ENCODE measurements at places on chromosomes 7 and 10.

GRCh38 chr10:21534280-21534586 lies 201 bp downstream of the MLLT10 start:
- DNase-seq, result no peak

GRCh38 chr10:30063099-30063498 lies 3.7 kb upstream of the JCAD start:
- no peak for DNase-seq

DNA sequence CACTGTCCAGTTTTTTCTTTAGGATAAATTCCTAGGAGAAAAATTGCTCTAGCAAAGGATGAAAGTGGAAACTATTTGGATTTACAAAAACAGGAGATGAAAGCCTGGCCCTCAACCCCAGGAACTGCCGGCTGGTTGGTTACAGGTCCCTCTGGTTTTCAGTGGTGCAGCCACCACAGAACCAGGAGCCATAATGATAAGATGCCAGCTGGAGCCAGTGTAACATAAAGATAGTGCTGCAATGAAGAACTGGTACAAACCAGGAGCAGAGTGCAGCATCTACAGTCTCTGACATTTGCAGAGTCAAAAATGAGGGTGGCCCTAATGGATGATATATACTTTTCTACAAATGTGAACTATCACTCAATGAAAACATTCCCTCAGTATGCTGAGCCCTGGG lies 20.4 kb upstream of the NUP42 start:
- DNase-seq, result no peak

GRCh38 chr7:154172236-154172635 lies 120.0 kb downstream of the DPP6 start:
- DNase-seq, result no peak

GRCh38 chr7:1290679-1291356 lies 58.1 kb downstream of the UNCX start:
- DNase-seq, result no peak

DNA sequence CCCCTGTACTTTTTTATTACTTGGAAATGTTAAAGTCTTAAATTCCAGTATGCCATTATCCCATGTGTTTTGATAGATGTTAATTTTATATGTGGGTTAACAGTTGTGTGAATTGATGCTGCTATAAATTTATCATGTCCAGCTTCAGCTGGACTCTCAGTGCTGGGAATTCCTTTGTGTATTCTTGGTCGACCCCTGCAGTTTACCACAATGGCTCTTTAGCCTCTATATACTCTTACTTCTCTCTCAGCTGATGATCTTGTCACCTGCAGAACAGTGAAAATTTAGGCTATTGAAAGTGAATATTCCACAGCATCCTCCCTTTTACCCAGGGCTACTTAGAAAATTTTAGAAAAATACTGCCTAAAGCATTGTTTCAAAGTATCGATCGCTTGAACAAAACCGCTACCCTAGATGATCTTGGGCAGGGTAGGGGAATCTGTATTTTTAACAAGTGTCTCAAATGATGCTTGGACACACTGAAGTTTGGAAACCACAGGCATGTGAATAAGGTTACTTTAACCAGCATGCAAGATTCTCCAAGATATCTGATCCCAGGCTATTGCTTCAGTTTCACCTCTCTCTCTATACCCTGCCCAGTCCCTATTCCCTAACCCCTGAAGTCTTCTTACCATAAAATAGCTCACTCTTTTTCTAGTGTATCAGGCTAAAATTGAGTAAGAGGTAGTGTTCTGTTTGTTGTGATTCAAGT lies 25.4 kb downstream of the LCOR start:
- no peak for DNase-seq

GRCh38 chr10:74640134-74640921 lies 186.1 kb upstream of the KAT6B start:
- peak; percentile 5 for DNase-seq

- DNase-seq, result no peak
Measured at GRCh38 chr10:35210961-35211360, 84.3 kb downstream of the CREM start.

DNA sequence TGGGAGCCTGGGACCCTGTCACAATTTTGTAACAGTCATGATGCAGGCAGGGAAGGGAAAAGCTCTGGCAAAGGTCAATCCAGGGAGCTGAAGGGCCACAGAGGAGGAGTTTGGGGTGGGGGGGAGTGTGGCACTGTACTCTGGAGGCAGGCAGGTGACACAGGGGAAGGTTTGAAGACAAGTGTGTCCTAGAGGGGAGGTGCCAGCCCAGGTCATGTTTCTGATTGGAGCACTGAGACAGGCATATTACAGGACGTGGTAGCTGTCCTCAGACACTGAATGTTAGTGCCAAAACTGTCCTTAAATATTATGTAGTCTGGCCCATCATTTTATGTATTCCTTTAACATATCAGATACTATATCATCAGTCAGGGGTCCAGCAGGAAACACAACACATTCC lies 75.6 kb upstream of the LRRC4 start:
- DNase-seq, result no peak

DNA sequence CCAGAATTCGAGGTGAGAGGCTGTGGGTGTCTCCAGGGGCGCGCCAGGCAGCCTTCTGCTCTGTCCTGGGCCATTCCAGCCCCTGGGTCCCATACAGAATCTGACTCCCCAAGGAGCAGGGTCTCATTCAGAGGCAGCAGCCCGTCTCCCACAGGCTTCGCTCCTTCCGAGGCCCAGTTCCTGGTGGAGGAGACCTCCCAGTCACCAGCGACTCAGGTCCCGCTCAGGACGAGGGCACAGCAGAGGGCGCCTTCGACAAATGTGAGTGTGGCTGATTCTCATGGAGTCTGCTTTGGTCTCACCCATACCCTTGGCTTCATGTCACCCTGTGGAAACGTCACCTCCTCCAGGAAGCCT lies 81.8 kb upstream of the GPR26 start:
- no peak for DNase-seq

GRCh38 chr10:91761721-91762120 lies 36.5 kb upstream of the TNKS2 start:
- DNase-seq, result no peak

- no peak for DNase-seq
Measured at GRCh38 chr10:77877441-77878344, 48.9 kb downstream of the DLG5 start.

DNA sequence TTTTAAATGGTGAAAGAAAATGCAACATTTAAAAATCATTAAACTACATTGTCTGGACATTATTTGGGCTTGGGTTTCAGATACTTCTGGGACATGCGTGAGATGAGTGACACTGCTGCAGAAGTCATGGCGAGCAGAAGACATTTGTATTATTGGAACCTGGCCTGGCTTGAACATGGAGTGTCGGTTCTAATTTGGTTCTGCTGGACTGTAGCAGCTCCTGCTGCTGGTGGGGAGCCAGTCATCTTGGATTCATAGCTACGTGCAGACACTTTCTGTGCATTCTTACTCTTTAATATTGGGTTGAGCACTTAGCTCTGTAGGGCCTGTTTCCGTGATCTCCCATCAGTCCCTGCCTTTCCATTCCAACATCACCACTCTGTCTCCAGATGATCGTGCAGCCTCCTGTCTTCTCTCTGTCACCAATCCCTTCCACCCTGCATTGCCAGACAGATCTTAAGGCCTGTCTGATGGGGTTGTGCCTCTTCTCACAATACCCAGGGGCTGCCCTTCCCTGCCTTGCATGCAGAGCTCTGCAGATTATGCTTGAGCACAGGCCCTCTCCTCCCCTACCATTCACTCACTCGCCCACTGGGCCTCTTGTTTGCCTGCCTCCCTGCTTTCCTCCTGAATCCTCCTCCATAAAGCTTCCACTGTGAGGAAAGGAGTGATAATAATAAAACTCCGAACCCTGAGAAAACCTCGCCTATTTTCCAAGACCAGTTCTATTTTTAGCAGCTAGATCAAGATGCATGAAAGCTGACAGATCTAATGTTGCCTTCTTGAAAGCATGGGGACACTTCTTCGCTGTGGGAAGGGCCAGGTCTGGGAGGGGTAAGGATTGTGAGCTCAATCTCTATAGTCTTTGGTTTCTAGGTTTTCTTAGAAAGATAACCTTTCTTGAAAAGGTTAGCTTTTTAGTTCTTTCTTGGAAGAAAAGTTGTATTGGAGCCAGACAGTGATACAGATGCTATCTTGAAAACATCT lies 32.9 kb downstream of the CELF2 start:
- no peak for DNase-seq

DNA sequence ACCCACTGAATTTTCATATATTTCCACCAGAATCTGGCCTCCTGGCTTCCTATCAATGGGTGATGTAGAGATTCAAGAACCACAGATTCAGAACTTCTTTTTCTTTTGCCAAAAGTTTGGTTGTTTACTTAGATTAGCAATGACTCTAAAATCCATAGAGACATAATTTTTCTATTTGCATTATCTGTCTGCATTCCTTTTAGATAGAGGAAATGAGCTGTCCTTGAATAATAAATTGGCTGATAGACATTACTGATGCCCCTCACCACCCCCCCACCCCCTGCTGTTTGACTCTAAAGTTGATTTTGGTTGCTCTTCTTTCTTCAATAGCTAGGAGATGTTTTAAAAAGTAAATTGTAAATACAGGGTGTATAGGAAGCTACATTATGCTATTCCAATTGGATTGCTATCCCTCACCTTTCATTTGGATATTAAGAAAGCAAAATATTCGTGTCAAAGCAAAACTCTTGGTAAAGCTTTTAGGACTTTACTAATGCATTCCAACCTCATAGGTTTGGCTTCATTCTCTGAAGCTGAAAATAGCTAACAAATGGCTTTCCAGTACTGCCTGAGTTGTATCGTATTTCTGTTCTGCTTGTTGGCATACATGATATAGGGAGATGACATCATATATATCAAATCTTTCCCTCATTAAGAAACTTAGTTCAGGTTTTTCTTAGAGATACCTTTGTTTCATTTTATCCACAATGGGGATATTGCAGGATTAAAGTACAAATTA lies 606.0 kb downstream of the ARL4A start:
- no peak for DNase-seq

- peak; percentile 1 for DNase-seq
Measured at GRCh38 chr7:118280319-118281012, 56.0 kb downstream of the ANKRD7 start.

DNA sequence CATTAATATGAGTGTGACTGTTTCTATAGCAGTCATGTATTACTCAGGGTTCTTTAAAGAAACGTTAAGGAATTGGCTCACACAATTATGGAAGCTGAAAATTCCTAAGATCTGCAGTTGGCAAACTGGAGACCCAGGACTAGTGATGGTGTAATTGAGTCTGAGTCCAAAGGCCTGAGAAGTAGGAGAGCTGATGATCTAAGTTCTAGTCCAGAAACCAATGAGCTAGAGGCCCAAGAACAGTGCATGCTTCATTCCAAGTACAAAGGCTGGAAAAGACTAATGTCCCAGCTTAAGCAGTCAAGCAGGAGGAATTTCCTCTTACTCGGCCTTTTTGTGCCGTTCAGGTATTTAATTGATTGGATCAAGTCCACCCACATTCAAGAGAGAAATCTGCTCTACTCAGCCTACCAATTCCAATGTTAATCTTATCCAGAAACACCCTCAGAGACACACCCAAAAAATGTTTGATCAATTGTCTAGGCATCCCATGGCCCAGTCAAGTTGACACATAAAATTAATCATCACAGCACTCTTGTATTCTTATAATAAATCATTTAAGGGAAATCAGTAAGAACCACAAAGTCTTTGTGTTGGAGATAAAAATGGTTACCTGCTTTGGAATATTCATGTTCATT lies 312.1 kb downstream of the PRKG1 start:
- DNase-seq, result no peak
